ENCODE measurements at places on chromosomes 6 and 20.

DNA sequence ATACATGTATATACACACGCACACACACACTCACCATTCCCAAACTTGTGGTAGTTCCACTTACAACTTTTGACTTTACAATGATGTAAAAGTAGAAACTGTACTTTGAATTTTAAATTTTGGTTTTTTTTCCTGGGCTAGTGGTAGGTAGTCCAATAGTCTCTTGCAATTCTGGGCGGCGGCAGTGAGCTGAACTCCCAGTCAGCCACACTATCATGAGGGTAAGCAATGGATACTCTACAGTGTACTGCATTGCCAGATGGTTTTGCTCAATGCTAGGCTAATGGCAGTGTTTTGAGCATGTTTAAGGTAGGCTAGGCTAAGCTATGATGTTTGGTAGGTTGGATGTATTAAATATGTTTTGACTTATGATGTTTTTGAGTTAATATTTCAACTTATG lies 136.2 kb upstream of the GPR6 start:
- DNase-seq: no peak

DNA sequence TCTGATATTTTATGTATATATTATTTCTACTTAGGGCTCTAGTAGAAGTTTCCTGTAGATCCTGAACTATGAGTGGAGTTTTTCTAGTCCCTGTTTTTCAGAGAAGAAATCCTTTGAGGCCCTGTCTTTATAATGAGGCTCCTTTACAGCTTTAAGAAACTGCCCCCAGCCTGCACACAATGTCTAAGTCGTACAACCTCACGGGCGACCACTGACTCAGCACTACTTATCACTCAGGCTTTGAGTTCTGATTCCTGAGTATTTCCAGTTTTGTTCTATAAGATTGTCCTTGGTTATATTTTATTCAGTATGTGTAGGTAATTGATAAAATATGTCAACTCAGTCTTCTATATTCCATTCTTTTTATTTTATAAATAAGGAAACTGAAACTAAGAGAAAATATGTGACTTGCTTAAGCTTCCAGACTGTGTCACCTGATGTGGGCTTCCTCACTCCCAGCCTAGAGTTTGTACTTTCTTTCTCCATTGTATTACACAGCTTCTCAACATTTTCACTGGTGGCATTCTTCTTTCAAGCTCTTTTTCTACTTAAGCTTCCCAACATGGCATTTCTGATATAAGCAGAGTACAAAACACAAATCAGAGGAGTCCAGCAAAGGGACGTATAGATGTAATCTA lies 167.0 kb downstream of the TBX18 start:
- DNase-seq: no peak

- DNase-seq: no peak
These were observed 59.5 kb downstream of the CBFA2T2 start for GRCh38 chr20:33549229-33549999.

DNA sequence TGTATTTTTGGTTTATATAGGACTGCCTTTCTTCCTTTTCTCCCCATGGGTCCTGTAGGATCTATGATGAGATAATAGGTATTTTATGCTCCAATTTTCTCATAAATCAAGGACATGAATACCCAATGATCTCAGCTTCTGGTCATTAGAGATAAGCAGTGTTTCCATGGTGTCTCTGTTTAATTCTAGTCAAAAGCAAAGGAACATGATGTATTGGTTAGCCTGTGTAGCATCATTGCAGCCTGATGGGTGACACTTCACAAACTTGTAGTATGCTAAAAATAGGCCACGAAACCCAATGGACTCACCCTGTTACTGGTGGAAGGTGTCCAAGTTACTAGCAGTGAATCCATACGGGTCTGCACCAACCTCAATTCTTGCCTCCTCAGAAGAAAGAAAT lies 116.2 kb upstream of the SNX9 start:
- no peak for DNase-seq

DNA sequence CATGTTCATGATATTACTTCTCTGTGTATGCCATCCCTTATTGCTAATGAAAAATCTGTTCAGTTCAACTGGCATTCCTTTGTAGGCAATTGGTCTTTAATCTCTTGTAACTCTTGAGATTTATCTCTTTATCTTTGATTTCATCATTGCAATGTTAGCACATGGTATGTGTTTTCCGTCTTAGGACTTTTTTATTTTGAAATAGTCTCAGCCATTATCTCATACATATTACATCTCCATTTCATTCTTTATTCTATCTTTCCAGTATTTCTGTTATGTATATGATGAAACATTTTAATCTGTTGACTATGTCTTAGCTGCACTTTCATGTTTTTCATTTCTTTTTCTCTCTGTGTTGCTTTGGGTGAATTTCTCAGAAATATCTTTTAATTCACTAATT lies 58.1 kb downstream of the VSTM2L start:
- no peak for DNase-seq

- no peak for DNase-seq
These were observed 18.0 kb upstream of the MAP3K4 start for GRCh38 chr6:160973311-160974250.

DNA sequence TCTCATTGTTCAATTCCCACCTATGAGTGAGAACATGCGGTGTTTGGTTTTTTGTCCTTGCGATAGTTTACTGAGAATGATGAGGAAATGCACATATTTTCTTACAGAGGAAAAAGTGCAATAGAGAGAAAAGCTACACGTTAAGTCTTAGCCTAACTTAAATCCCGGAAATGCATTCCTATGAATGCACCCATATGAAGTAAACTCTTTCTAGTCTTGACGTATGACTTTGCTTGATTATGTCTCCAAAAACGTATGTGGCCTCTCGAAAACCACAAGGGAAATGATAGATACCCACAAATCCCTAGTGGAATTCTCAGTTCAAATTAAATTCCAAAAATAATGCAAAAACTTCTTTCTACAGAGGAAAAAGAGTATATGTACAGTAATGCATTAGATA lies 90.7 kb upstream of the SASH1 start:
- DNase-seq: no peak

- DNase-seq: no peak
These were observed 107.4 kb downstream of the UTRN start for GRCh38 chr6:144392536-144392935.

GRCh38 chr6:29759457-29759856 lies 36.2 kb downstream of the HLA-F start:
- no peak for DNase-seq

GRCh38 chr20:19122395-19122794 lies 90.0 kb upstream of the SLC24A3 start:
- DNase-seq: no peak

- DNase-seq: no peak
These were observed 319.1 kb downstream of the CD83 start for GRCh38 chr6:14436592-14437132.

- no peak for DNase-seq
These were observed 73.5 kb downstream of the TRAM2 start for GRCh38 chr6:52503323-52503747.

DNA sequence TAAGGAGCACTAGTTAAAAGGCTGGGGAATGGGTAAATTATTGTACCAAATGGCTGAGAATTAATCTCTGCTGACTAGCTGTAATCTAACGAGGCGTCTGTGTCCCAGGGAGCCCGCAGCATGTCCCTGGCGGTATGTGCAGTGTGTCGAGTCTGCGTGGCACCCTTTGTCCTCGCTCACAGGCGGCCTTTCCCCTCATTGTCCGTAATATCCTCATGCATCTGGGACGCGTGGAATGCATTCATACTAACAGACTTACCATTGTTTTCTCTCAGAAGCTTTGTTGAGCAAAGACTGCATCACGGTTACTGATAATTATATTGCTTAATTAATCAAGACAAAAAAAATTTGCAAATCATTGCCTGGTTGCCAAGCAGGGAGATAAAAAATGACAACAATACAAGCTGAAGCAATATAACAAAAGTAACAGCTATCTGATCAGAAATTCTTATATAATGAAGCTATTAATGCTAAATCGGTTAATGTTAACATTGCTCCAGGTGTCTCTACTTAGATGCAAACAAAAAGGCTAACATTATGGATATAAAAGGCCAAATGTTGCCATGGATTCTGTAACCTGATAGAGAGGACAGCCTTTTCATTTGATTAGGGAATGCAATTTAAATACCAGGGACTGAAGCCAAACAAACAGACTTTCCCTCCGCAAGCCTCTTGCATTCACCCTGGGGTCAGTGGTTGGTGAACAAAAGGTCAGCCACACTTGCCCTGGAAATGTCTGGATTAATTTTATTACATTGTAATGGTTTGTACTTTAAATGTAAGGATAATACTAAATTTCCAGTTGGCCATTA lies 124.8 kb downstream of the INSM1 start:
- DNase-seq: peak; percentile 96

DNA sequence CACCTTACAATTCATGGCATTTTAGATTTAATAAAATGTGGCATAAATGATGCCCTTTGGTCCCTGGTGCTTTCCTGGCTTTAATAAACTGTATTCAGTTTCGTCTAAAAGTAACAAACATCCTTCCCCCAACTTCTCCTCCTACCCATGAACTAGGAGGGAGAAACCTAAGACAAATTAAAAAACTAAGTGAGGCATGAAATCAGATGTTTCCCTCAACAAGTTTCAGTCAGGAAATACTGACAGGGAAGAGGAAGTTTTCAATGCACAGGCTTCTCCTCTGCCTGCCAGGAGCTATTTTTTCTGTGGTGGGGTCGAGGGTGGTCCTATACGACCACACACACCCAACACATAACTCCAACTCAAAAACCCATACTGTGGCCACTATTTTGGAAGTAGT lies 10.0 kb downstream of the HBS1L start:
- no peak for DNase-seq

DNA sequence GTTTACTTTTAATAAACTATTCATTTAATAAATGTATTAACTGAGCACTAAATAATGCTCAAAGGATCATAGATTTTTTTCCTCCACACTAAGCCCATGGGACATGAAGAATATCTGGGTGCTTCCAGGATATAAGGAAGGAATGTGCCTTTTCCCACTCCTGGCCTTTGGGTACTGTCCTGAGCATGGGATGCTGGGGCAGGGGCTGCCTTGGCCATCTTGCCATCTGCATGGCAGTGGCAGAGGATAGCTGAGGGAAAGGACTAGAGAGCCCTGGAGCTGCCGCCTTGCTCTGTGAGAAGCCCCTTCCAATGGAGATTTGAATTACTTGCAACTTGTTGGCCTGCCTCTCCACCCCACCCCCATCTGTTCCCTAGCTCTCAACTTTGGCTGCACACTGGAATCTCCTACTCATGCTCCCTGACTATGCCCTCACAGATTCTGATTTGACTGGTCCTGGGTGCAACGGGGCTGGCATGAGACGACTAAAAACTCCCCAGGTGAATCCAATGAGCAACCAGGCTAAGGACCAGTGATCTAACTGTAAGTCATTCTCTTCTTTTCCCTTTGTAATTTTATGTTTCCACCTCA lies 15.6 kb downstream of the DDRGK1 start:
- no peak for DNase-seq

DNA sequence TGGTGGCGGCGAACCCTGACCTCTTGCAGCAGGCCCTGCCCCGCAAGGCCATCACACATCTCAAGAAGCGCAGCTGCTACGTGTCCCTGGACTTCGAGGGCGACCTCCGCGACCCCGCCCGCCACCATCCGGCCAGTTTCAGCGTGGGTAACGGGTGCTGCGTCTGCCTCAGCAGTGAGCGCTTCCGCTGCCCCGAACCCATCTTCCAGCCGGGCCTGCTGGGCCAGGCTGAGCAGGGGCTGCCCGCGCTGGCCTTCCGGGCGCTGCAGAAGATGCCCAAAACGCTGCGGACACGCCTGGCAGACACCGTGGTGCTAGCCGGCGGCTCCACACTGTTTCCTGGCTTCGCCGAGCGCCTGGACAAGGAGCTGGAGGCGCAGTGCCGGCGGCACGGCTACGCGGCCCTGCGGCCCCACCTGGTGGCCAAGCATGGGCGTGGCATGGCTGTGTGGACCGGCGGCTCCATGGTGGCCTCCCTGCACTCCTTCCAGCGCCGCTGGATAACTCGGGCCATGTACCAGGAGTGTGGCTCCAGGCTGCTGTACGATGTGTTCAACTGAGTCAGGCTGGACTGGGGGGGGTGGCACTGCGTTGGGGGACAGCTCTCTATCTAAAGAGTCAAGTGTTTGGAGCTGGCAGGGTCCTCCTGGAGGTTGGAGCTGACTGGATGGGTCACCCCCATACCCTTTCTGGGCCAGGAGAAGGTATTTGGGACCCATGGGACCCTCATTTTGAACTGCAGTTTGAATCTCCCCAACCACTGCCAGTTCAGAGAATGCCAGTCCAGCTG lies 1.1 kb downstream of the ACTL10 start:
- DNase-seq: no peak

DNA sequence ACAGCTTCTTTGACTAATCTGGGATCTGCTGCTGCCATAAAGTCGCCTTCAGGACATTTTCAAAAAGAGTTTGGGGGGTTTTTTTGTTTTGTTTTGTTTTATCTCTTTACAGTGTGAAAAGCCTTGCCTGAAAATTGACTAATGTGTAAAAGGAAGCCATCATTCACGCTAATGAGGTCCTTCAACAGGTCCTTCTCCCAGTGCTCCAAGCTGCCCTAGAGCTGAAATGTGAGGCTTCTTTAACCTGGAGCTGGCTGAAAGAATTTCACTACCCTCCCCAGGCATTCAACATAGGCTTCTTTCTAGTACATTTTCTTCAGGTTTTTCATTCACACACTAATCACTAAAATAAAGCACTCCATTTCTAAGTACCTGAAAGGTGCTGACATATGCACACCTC lies 145.1 kb upstream of the PRDM1 start:
- DNase-seq: no peak

DNA sequence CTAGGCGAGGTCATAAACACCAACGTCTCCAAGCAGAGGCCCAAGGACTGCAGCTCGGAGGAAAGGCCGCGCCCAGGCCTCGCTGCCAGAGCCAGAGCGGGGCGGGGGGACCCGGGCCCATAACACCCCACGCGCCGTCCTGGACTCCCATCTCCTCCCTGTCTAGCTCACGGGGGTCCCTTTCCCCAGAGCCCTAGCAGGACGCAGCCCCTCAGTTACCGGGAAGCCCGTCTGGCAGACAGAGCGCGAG lies 44.9 kb downstream of the MDFI start:
- no peak for DNase-seq

DNA sequence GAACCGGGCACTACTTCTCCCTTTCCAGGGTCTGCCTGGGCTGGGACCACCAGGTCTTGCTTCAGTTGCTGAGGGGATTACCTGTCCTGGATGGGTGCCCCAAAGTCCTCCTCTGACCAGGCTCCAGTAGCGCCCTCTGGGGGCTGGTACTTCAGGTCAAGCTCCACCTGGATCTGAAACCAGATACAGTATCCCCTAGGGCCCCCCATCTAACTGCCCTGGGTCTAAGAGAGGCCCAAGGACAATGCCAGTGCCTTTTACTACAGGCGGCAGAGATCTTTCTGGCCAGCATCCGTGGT lies 11.2 kb upstream of the SPAG4 start:
- no peak for DNase-seq

GRCh38 chr6:15309611-15310283 lies 63.9 kb downstream of the JARID2 start:
- DNase-seq: no peak
